ENCODE measurements at places on chromosomes 5 and 9.

GRCh38 chr9:33287087-33287490 lies 3.2 kb upstream of the NFX1 start:
- DNase-seq, result no peak

DNA sequence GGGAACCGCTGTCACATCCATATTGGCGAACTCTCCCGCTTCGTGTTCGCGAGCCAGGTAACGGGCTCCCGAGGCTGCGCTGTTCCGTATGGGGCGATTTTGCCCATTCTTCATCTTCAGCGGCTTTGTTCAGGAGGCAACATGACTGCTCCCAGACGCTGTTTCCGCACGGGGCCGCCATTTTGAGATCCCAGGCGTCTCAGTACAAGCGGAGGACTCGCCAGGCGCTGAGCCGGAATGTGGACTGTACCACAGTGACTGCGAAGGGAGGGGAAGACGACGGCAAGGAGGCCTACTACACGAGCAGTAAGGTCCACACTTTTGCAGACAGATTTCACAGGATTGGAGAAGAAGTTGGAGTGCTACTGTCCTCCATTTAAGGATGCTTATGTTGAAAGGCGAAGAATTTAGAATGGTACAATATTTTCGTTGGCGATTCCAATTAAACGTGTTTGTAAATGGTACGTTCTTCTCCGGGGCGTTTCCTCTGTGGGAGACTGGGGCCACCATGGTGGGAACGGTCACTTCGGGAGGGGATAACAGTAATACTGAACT lies 41.6 kb upstream of the ZNF300 start:
- no peak for DNase-seq

DNA sequence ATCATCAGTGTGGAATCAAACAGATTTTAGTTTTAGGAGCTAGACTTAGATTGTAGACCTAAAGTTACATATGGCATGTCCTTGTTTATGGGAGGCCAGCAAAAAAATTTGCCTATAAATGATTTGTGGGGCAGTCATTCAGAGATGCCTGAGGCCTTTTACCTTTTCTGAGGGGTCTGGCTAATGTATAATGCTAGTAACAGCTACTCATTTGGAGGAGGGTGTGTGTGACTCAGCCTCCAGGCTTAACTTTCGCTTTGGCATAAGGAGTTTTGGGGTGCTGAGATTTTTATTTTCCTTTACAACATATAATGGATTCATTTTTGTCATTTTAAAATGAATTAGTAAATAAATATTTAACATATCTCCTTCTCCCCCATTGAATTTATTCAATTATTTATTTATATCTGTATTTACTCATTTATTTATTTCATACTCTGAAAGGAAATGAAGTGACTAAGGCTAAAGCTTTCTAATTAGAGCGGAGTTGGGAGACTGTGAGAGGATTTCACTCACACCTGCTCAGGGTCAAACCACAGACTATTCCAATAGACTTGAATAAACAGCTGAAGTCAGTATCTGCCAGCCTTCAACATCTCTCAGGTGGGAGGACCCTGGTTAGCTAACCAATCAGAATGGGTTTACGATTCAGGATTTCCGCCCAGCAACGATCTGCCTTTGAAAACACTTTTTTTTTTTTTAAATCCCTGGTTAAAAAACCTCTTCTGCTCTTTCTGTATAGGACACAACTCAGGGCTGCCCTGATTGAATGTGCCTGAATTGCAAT lies 487.5 kb upstream of the SGCD start:
- no peak for DNase-seq

DNA sequence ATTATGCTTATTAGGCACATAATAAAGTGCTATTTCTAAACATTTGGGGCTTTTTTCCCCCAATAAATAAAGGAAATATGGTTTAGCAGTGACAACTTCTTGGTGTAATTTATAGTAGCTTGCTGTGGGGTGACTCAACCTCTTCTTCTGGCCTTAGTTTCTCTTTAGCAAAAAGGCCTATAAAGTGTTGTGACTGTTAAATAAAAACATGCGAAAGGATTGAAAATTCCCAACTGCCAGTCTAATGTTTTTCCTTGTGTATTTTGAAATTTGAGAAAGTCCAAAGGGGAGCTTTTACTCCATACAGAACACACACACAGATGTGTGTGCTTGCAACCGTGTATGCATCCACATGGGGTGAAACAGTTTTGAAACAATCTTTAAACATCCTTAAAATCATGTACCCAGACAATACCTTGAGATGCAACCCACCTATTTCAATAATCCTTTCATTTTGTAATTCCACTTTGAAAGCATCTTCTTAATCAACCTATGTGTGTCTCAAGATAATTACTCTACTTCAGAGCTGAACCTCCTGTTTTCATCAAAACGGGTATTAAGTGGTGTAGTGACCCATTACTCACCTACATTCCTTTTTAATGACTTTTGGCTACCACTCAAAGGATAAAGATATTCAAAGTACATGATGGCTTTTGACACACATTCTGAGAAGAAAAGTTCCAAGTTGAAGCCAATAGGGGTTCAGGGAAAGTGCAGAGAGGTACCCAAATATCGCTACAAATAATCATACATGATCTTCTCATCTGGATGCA lies 123.8 kb downstream of the DROSHA start:
- no peak for DNase-seq

- DNase-seq, result no peak
Observed at GRCh38 chr9:120935383-120935857, 8.8 kb upstream of the TRAF1 start.

DNA sequence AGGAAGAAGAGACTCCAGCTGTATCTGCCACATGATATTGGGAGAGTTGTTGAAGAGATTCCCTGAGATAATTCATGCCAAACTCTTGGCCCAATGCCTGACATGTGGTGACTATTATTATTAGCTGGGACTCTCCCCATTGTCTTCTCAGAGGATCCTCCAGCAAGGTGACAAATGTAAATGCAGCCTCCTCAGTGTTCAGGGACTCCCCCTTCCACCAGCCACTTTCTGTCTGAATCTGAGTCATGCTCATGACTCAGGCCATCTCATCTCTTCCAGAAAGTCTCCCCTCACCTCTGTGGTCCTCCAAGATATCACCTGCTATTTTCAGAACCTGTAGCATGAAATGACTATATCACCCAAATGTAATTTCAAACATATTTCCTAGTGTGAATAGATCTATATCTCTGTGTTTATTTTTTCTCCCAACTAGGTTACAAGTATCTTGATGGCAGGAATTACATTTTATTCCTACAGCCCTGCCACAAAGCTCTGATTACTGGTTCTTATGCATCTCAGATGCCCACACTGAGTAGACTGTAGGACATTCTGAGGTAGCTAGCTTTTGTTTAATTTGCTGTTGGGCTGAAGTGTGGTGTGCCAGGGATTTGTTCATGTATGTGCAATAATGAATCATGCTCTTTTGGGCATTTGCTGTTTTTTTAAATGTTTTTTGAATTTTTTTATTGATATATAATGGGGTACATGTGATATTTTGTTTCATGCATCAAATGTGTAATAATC lies 126.6 kb upstream of the IL12B start:
- DNase-seq, result peak; percentile 35

- DNase-seq, result no peak
Observed at GRCh38 chr5:87900419-87900818, 368.2 kb downstream of the TMEM161B start.
